MCF 10A (cell line): ENCODE measurements at places on chromosomes 4 and X.

- peaks cover 8% of the 10 kb centered on the region for H3K4me1 ChIP-seq
- peak; percentile 71 for DNase-seq
- H3K4me3 ChIP-seq = peak within 1 kb of the TSS; percentile 76
- peaks cover 14% of the 10 kb centered on the region for H3K27me3 ChIP-seq
- H3K27ac ChIP-seq = no peak within 1 kb of the TSS
Measured at GRCh38 chrX:69503782-69504625, at the start of gene NALF2. NALF2 (plus strand) TSS chrX:69504326; CDS start chrX:69505283, 957 bp downstream.

DNA sequence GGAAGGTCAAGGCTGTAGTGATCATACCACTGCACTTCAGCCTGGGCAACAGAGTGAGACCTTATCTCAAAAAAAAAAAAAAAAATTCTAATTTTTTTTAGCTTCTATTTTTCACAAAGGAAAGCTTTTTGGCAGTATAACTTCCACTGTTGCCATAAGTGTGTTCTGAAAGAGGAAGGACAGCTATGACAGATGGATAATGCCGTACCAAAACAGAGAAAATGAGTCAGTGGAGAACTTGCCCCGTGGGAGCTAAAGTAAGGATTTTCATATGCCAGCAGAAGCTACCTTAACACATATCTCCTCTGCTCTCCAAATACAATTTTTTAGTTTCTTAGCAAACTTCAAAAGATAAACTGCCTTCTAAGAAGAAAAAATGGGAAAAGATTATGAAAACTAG lies 43.7 kb downstream of the RPS3A start:
- H3K27ac ChIP-seq = no peak overlapping the region
- no peaks in the 10 kb centered on the region for H3K4me1 ChIP-seq

- no peaks in the 10 kb centered on the region for H3K27me3 ChIP-seq
- no peaks in the 10 kb centered on the region for H3K4me1 ChIP-seq
- H3K27ac ChIP-seq = no peak overlapping the region
- DNase-seq = no peak
Measured at GRCh38 chr4:140122891-140123290, 31.1 kb downstream of the MAML3 start.

- H3K36me3 ChIP-seq = no peaks in the 10 kb centered on the region
- peaks cover 16% of the 10 kb centered on the region for H3K4me1 ChIP-seq
- no peak overlapping the region for H3K4me3 ChIP-seq
- H3K27ac ChIP-seq = peak overlapping the region; percentile 31
- no peaks in the 10 kb centered on the region for H3K27me3 ChIP-seq
Measured at GRCh38 chr4:174554231-174554728, 32.0 kb upstream of the HPGD start.

- peak; percentile 53 for DNase-seq
- H3K36me3 ChIP-seq = peaks cover 9% of the 10 kb centered on the region
- H3K27me3 ChIP-seq = no peaks in the 10 kb centered on the region
- peak overlapping the region; percentile 76 for H3K27ac ChIP-seq
- peak overlapping the region; percentile 46 for H3K4me3 ChIP-seq
- H3K4me1 ChIP-seq = peaks cover 32% of the 10 kb centered on the region
Measured at GRCh38 chr4:55359397-55359916, 13.4 kb downstream of the SRD5A3 start.

DNA sequence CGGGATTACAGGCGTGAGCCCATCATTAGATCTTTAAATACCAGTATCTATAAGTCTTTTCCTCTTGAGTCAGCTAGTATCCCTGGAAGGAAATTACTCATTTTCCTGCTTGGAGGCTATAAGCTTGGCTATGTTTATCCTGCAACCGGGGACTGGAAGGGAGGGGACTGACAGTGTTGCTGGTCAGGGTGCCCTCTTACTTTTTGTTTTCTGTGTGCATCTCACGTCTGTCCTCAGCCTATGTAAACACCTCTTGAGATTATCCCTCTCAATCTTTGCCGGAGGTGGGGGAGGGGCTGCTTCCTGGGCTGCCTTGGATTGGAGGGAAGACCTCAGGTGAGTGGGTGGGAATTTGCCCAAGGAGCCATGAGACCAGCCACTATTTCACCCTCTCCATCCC lies 37.0 kb downstream of the HTT start:
- H3K27me3 ChIP-seq = no peaks in the 10 kb centered on the region
- H3K27ac ChIP-seq = no peak overlapping the region
- H3K4me3 ChIP-seq = no peak overlapping the region
